ENCODE measurements at places on chromosomes 1 and 21.

- no peak for DNase-seq
These were observed 163.7 kb upstream of the POU3F1 start for GRCh38 chr1:38210021-38210894.

DNA sequence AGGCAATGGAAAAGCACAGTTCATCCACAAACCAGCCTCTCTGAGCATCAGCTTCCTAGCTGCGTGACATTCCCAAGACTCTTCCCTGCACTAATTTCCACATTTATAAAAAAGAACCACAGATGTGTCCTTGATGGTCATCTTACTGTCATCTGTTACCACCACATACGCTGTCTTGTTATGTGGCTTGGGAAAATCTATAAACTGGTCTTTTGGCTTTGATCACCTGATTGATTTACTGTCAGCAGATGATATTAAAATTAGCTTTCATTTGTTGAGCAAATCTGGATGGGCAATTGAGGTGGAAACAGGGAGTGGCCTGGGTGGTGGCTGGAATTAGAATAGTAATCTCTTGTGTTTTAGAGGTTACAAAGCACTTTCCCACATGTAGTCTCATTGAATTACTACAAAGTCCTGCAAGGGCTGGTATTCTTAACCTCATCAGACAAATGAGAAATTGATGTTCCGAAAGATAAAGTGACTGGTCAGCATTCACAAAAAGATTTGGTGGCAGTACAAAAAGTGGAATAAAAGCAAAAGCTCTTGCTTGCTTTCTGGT, 231.7 kb upstream of the SGIP1 start:
- DNase-seq, result no peak

GRCh38 chr1:240956020-240956419, 344.1 kb upstream of the GREM2 start:
- DNase-seq, result no peak

DNA sequence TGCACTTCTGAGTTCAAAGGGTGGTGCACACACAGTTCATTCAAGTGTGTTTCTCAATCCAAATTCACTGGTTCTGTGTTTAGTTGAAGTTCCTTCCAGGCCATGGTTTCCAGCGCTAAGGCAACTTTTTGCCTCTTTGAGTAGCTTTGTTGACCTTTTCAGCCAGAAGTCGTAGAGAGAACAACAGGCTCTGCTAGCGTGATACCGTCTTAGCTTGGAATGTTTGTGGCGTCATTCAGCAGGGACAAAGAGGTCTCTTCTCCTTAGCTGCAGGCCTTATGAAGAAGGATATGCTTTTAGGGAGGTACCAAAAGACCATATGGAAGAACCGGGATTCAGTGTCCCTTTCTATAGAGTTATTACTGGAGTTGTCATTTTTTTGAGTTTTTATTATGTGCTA, 65.7 kb downstream of the CNIH3 start:
- DNase-seq, result no peak

DNA sequence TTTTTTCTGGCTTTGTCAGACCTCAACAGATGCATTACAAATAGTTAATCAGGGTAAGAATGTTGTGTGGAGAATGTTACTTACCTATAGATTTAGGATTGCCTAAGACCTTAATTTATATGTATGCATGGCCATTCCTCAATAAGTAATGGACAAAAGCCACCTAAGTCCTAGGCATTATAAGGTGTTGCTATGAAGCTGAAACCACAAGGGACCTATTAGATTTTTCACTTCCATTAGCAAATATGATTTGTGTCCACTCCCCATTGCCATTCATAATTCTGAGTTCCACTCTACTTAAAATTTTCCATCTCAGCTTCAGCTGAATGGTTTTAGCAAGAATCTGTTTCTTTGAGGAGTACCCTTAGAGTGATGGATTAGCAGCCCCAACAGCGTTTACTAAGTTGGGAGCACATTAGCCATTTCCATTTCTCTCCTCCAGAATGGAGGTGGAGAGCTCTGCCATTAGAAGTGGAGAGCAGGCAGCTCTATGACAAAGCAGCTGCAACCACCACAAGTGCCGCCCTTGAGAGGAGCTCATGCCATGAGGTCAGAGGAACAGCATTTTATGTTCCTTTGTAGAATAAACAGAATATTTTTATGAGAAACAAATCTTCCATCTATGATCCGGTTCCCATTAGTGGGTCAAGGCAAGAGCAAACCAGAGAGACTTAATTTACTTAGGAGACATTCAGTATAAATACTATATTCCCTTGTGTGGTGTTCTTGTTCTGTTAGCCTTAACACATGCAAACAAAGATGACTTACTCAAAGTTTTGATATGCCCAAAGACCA, 28.9 kb upstream of the C1orf87 start:
- no peak for DNase-seq

GRCh38 chr21:36791695-36792470, 93.0 kb downstream of the SIM2 start:
- DNase-seq, result no peak

GRCh38 chr1:201137579-201138310, 10.8 kb upstream of the ASCL5 start:
- DNase-seq, result no peak

- no peak for DNase-seq
These were observed 17.8 kb downstream of the SLAMF7 start for GRCh38 chr1:160756849-160757201.

DNA sequence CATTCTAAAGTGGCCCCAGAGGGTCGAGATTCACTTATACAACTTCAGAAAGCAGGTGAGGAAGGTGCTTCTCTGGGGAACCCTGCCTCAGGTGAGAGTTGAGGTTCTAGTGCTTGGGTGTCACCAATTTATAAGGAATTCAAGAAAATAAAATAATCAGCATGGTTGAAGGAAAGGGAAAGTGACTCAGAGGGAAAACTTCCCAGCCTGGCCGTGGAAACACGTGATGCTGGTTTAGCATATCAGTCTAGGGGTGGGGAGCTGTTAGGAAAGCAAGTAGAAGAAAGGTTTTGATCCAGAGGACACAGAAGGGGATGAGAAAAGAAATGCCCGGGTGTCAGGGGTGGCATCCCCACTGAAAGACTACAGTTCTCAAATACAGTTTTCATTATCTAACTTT, 37.7 kb upstream of the TMEM125 start:
- peak; percentile 35 for DNase-seq

GRCh38 chr1:210850556-210850955, 283.4 kb downstream of the KCNH1 start:
- no peak for DNase-seq

DNA sequence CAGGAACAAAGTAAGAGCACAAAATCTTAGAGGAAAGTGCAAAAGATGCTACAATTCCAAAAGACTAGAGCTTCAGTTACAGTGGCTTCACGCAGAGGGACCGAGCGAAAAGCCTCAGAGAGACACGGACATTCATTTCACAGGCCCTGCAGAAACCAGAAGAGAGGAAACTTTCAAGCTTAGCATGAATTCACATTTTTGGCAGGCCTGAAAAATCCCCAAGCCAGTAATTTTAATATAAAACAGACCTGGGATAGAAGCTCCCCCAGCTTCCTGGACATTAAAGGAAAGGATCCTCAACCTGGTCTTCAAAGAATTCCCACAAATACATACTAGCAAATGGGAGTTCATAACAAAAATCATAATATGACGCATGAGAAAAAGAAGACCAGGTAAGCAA, 66.2 kb downstream of the HSF2BP start:
- DNase-seq, result no peak

- peak; percentile 18 for DNase-seq
These were observed at the start of gene SLC22A15 for GRCh38 chr1:115976062-115976920. SLC22A15 (plus strand) TSS chr1:115976513; CDS start chr1:115976628, 115 bp downstream.

GRCh38 chr21:44856131-44856530, 17.4 kb downstream of the PTTG1IP start:
- DNase-seq, result no peak

All from HTR-8/SVneo (cell line).